ENCODE measurements at places on chromosomes 4 and X.

- no peak for DNase-seq
Observed at GRCh38 chr4:3484057-3484973, 21.2 kb downstream of the DOK7 start.

- no peak for DNase-seq
Observed at GRCh38 chrX:115948018-115948923, 222.3 kb upstream of the AGTR2 start.

DNA sequence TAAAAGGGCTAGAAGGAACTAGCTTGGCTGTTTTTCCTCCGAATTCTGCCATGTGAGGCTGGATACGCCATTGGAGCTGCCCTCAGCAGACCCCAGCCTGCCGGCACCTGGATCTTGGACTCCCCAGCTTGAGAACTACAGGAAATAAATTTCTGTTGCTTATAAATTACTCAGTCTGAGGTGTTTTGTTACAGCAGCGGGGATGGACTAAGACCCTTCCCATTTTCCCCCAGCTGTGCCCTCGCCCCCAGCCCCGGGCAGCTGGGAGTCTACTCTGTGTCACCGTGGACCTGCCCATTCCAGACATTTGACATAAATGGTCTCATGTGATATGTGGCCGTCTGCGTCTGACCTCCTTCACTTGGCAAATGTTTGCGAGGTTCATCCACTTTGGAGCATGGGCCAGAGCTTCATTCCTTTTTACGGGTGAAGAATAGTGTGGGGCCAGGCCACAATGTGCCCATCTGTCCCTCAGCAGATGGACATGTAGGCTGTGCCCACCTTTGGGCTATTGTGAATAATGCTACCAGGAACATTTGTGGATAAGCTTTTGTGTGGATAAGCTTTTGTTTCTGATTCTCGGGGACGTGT, 30.7 kb upstream of the SPON2 start:
- DNase-seq: no peak

DNA sequence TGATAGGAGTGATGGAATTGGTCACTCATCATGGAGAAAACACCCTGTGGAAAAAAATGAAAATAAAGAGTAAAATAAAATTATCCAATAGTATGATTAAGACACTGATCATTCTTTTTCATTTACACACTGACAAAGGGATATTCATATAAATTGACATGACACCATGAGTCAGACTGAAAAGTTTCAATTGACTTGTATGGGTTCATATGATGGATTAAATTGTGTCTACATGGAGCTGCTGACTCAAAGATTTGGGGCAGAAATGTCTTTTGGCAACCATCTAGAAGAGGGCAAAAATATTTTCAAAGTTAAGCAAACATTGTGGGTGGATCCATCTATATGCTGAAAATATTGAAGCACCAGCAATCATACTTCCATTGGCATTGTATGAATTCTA, 153.4 kb upstream of the PPP3CA start:
- DNase-seq: no peak

DNA sequence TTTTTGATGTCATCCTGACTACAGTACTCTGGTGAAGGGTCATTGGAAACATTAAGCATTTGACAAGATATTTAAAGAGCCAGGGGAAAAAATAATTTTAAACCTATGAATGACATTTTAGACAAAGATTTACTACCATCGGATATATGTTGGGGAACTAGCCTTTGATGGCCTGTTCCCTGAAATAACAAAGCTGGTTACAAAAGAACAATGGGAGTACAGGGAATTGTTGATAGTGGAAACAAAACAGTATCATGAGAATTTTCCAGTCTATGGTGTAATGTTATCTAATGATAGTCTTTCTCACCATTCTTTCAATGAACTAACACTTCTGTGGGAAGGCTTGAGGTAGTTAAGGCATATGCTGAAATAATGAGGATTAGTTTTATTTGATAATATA, 125.9 kb upstream of the KLHL4 start:
- DNase-seq: no peak

GRCh38 chr4:26719954-26720552, 136.2 kb downstream of the TBC1D19 start:
- no peak for DNase-seq

- no peak for DNase-seq
Observed at GRCh38 chr4:10730590-10730989, 46.0 kb upstream of the CLNK start.

DNA sequence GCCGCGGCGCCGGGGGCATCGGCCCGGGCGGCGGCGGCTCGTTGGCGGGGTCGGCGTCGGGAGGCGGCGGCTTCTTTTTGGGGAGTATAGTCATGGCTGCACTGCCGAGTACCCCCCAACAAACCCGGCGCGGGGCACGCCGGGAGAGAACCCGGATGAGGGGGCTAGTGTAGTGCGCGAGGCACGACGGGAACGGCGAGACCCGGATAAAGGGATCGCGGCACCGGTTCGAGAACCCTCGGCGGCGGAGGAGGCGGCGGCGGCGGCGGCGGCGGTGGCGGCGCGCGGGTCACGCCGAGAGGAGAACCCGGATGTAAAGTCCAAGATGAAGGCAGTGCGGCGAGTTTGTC, at the start of gene OTUD5:
Gene OTUD5, minus strand, starts transcription at position 131 of the 350 bp plus-strand sequence. Its CDS starts 37 bp downstream, at position 94.
- DNase-seq: peak; percentile 78

DNA sequence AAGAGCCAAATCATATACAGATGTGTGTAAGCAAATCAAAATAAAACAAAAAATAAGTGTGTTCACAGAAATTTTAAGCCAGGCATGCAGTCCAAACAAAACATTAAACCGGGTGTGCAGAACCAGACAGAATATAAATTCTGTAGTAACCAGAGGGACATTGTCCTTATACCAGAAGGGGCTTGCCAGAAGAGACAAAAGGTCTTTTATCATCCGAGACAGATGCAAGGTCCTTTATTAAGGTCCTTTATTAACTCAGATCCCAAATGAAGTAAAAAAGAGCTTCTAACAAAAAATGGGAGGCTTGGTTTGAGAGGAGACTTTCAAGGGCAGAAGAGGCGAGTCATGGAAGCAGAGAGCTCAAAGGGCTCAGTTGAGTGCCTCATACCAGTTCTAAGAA, 59.2 kb downstream of the RGS12 start:
- DNase-seq: no peak

DNA sequence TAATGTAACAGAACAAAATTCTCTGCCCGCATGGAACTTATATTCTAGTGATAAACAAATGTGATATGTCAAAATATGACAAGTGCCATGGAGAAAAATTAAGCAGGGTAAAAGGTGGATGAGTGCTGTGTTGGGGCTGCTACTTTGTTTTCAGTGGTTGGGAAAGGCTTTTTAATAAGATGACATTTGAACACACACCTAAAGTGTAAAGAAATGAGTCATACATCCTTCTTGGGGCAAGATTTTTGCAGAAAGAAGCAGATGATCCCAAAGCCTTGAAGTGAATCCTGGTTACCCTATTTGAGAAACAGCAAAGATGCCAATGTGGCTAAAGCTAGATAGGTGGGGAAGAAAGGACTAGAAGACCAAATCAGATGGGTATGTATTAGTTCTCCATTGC, 564.1 kb downstream of the INPP4B start:
- no peak for DNase-seq

GRCh38 chr4:24488399-24489164, 95.8 kb downstream of the DHX15 start:
- DNase-seq: peak; percentile 50

DNA sequence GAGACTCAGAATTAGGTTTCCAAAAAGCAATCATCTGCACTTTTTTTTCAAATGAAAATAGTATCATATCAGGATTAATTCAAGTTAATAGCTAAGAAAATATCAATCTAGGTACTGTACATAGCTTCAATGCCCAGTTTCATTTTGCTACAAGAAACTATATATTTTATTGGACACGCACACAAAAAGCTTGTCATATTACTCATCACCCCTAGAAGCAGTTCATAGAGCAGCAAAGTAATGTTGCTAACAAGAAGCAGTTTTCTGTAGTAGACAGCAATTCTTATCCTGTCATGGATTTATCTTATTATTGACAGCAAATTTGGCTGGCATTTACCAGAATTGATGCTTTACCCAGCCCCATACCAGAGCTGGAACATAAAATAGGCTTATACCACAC, 52.3 kb upstream of the LSM6 start:
- no peak for DNase-seq

DNA sequence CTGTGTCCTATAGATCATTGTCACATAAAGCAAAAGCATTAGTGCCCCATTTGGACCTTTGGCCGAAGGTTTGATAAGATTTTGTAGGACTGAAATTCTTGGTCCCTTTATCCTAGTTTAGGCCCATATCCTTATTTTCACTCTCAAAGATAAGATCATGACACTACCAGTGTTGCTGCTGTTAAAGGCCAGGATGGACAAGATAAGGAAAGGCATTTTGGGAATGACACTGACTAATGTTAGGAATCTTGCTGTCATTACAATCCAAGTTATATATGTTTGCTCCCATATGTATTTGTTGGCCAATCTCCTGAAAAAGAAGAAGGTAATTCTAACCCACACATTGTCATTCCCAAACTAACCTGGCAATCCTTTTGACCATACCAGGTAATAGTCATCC, 101.3 kb upstream of the VAMP7 start:
- DNase-seq: no peak

- no peak for DNase-seq
Observed at GRCh38 chrX:132271311-132271778, 52.1 kb upstream of the RAP2C start.

Data from stimulated activated naive CD4-positive, alpha-beta T cell treated with Interleukin-2 at 50 U/mL for 16 hours (primary cell).